ENCODE measurements at places on chromosomes 11 and 22.

DNA sequence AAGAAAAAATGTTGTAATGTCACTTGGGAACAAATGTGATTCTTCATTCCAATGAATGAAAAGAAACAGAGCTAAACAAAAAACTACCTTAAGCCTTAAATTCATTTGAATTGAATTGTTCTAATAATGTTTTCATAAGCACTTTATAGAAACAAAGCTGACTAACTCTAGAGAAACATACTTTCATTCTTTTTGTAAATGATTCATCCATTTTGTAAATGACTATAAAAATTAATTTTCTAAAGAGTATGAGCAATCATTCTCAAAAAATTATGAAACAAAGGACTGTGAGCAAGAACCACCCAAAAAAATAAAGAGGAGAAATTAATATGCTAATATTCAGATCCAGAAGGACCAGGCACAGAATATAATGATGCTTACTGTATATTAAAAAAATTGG is 986.5 kb upstream of the CHORDC1 start:
- no peak for DNase-seq

GRCh38 chr11:69199583-69200315 is 44.0 kb downstream of the SMIM38 start:
- DNase-seq: peak; percentile 27

GRCh38 chr11:125464270-125464662 is 31.8 kb downstream of the FEZ1 start:
- DNase-seq: no peak

DNA sequence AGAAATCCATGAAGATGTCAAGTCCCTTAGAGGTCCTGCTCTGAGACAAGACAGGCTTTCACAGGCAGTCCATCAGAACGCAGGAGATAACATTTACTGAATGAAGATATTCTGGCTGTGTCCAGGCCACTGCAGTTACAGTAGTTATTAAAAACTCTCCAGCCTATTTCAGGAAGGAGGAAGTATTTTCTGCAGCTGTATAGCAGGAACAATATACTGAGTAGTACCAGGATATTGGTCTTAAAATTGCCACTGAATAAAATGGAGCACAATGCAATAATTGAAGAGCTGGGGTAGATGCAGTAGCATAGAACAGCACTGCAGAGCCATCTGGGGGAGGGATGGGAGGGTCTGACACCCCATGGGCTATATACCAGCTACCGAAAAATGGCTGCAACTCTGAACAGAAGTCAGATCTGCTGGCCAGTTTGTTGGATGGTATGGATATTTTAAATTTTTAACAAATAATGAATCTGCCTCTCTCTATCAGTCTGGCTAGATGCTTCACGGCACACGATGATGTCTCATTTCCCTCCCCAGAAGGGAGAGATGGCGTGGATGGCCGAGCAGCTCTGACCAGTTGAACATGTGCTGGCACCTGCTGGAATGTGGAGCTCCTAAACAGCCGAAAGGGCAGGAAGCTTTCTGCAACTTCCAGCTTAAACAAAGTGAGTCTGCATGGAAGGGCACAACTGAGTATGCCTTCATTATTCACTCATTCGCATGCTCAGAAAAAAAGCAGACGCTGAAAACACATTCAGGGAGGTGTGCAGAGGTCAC is 342.1 kb upstream of the SYN3 start:
- no peak for DNase-seq

DNA sequence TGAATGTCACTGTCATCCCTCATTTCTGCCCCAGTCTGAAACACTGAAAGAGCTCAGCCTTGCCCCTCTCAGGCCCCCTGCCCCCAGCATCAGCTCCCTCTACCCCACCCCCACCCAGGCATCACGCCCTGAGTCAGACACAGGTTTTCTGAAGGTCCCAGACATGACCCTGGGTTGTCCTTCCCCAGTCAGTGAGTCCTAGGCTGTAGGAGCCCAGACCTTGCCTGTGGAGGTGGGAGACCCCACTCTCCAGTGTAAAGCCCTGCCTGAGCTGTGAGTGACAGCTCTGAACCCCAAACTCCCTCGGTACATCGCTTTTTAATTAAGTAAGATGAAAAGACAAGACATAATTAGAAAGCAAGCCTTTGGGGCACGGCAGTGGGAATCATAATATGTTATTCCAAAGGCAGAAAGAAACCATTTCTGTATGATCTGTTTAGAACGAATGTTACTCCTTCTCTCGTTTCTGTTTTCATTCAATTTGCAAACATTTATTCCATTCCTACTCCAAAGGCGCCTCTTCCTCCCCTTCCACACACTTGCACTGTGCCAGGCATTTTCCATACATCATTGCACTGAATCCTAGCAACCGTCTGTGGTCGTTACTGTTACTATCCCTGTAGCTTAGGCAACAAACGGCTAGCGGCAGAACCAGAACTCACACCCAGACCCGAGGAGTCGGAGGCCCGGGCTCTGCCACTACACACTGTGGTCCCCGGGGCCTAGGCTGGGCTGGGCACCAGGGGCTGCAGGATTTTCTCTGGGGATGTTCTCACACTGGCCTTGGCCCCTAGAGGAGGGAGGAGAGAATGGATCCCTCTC is 63.4 kb downstream of the CD6 start:
- no peak for DNase-seq

- DNase-seq: no peak
Measured at GRCh38 chr11:79219186-79220045, 221.4 kb downstream of the TENM4 start.

All from NCI-H1092 treated with DMSO at 0.1 percent for 48 hours (cell line).